SW 1271 (cell line): ENCODE measurements at places on chromosomes 1 and 21.

DNA sequence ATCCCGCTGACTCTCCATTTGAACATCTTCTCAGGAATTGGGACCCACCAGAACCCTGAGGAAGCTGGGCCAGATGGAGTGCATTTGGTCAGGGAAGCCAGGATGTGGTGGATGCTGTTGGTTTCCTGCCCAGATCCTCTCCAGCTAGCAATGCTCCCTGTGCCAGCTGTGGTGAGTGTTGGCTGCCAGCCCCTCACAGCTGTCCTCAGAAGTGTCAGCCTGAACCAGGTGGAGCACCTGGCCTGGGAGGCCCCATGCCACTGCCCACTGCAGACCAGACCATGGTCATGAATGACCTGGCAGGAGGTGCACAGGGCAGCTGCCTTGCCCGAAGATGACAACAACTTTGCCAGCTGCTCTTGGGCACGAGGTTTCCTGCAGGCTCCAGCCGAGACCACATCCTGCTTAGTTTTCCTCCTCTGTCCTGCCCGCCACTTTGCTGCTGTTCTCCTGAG lies 54.4 kb downstream of the PRSS38 start:
- no peak for DNase-seq

GRCh38 chr1:109113590-109114341 lies at the start of gene ELAPOR1:
TSS of gene ELAPOR1 (plus strand) at chr1:109114115. CDS start at chr1:109114184, 69 bp downstream.
- DNase-seq, result no peak

DNA sequence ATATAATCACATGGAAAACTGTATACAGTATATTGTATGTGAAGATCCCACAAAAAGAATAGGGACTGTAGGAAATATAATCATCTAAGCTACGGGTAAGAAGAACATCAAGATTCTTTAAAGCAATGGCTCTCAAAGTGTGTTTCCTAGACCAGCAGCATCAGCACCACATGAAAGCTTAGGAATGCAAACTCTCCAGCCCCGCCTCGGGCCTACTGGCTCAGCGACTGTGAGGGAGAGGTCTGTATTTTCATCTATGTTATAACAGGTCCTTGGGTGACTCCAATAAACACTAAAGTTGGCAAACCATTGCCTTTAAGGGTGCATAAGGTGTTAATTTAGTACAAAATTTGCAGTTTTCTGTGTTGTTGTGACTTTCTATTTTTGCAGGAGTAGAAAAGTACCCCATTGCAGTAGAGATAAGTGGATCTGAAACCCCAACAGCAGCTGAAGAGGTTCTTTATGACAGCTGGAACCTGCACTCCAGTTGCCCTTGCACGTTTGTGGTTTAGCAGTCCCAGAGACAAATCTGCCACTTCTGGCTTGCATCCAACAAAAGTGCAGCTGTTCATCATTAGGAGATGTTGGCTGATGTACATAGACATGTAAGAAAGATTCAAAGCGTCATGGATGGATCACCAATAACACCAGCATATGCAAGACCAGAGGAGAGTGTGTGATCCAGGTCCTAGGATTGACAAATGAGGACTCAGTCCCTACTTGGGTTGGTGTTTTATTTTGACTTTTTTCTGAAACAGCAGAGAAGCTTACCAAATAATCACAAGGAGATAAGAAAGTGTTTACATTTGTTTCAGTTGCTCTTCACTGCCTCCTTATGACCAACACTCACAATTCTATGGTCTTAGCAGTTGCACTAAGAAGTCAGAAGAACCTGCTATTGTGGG lies 15.9 kb upstream of the IFNAR1 start:
- DNase-seq, result no peak

DNA sequence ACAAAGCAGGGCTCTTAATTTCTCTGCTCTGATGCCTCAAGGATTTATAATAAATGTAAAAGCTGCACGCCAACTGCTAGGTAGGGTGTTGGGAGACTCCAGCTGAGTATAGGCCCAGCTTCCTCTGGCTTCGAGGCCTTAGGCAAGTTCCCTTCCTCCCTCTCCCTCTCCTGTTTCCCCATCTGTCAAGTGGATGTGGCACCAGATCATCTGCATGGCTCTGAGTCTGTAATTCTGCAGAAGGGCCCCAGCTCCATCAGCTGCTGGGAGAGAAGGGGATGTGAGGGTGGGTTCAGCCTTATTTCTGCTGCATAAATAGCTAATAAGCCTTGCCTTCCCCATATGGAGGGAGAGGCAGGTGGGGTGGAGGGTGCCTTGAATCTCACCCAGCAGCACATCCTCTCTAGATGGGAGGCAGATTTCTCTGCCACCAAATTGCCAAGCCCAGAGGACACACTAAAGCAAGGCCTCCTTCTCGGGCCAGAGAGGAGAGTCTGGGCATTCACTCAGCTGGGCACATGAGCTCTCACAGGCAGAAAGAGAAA lies 3.8 kb downstream of the TRIM62 start:
- DNase-seq, result no peak

DNA sequence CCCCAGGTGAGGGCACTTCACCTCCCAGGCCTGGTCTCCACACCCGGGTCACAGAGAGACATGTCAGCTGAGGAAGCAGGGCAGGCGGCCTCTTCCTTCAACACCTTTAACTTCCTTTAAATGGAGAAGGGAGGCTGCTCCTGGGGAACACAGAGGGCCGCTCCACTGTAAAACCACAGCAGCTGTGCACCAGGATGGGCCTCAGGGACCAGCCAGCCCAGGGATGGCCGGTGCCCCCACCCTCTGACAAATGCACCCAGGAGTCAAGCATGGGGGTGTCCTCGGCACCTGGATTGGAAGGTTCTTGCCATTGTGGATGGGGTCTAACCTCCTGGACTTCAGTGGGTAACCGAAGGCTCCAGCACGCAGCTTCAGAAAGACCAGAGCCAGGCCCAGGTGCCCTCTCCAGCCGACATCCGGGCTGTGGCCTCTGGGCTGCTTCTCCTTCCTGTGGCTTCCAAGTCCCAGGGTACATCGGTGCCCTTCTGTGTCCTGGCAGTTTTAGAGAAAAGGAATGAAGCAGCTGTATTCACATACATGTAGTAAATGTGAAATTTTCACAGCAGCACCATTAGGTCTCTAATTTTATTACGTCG lies 121.7 kb upstream of the COL6A1 start:
- DNase-seq, result no peak

DNA sequence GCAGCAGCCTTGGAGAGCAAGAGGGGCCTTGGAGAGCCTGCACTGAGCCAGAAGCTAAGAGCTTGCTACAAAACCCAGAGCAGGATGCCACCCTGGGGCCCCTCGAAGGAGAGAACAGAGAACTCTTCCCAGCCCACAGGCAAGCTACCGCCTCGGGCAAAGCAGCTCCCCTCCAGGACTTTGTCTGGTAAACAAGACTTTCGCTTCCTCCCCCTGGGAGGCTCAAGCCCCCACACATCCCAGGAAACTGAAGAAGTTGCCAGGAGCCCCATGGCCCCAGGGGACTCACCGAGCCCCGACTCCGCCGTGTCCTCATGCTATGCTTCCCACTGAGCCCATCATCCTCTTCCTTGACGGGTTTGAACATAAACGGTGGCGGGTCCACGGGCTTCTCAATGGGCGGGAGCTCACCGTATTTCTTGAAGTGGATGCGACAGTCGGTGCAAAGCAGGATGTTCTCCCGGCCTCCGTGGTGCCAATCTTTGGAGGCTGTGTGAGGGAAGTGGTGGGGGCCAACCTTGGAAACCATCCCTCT lies 45.9 kb downstream of the SLC45A1 start:
- no peak for DNase-seq

GRCh38 chr1:116289193-116289592 lies 83.9 kb upstream of the ATP1A1 start:
- no peak for DNase-seq

DNA sequence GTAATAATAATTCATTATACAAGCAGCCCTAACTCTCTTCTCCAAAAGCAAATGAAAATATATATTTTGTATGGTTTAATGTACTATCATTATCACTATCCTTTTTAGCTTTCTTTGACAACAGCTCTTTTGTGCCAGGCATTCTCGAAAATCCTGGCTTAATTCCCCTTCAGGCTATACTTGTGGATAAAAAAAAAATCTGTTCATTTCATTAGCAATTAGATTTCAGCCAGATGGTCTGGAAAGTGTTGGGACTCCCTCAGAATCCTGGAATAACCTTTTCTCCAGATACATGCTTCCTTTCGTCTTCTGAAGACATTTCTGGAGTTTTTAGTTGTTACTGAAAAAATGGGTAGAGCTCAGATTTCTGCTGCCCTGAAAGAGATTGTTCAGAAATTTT lies 83.4 kb upstream of the PLPPR4 start:
- DNase-seq, result no peak

- no peak for DNase-seq
Observed at GRCh38 chr1:172960019-172960418, 90.7 kb downstream of the TNFSF18 start.

GRCh38 chr1:58981392-58981791 lies 197.5 kb upstream of the JUN start:
- no peak for DNase-seq

GRCh38 chr1:60936163-60936562 lies 146.2 kb upstream of the NFIA start:
- DNase-seq, result no peak

DNA sequence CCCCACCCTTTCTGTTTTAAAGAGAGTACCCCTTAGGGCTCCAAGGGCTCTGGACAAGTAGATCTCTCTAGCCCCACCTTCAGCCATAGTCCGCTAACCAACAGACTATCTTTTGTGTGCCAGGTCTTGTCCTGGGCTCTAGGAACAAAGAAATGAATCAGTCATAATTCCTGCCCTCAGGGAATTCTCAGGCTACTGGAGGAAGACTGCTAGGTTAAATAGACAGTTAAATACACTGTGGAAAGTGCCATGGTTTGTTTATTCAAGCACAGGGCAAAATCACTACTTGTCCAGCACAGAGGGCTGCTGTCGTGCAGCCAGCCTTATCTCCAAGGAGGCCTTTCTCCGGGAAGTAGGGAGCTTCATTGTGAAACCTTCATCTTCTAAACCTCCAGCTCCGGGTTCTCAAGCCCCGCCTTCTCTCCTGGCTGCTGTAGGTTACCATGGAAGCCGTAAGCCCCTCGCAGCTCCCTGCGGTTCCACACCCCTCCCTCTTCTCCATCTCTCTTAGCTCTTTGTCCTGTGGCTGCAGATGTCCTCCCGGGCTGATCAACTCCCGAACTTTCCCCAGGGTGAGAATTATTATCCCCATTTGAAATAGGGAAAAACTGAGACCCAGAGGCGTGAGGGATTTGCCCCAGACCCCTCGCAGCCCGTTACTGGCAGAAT lies 29.8 kb downstream of the SHISAL2A start:
- DNase-seq, result no peak

DNA sequence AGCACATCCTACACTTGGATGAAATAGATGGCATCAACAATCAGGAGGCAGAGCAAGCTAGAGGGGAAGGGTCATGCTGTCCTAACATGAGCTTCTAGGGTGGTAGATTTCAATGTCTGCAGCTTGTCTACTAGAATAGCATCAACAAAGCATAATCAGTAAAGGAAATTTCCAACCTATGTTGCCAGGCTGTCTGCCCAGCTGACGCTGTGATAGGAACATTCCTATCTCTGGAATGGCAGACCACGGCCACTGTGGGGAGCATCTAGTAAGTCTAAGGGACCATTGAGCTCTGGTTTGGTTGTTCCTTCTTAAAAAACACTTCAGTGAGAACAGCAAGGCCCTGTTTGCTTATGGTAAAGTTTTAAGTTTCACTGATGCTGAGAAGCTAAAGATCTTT lies 206.8 kb downstream of the PAPPA2 start:
- DNase-seq, result no peak

GRCh38 chr1:150235294-150235851 lies 539 bp downstream of the ANP32E start:
- DNase-seq, result no peak

DNA sequence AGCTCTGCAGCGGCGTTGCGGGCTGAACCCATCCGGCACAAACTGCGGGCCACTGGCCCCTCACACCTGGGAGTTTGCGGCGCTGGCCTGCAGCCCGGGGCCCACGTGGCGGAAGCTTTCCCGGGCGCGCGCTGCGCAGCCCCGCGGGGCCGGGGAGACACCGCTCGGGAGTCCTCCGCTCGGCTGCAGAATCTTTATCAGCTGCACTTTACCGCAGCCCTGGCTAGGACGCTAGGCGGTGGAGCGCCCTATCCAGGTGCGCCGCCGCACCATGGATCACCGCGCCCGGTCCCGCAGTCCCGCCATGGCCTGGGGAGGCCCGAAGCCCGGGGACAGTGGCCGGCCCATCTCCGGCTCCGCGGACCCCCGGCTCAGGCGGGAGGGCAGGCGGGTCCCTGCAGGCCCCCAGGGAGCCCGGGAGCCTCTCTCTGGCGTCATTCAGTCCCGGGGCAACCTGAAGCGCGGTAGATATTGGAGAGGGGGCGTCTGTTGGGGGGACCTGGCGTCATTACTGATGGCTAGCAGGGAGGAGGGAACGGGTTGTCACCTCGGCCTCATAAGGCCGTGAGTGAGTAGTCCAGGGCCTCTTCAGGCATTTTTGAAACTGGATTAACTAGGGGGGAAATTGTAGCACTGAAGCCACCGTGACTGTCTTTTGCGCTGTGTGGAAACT lies 5.7 kb upstream of the OLIG2 start:
- no peak for DNase-seq

- DNase-seq, result peak; percentile 20
Observed at GRCh38 chr1:35202048-35202719, 9.2 kb upstream of the SFPQ start.

GRCh38 chr1:97158691-97159096 lies 437.1 kb downstream of the PTBP2 start:
- DNase-seq, result no peak

GRCh38 chr1:186948535-186948934 lies 119.8 kb downstream of the PLA2G4A start:
- DNase-seq, result no peak

DNA sequence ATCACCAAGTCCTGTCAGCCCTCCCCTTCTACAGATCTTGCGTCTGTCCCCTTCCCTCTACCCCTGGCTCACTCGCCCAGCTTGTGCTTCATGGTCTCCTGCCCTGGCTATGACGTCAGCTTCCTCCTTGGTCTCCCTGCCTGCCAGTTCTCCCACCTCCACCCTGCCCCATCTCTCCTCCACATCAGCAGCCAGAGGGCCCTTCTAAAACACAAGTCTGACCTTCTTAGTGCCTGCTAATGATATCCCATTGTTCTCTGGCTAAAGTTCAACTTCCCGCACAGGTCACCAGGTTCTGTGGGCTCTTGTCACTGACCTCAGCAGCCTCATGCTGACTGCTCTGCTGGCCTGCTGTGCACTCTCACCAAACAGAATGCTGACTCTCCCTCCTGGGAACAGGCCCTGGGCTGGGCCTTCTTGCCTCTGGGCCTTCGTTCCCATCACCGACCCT lies 24.7 kb upstream of the MYCL start:
- DNase-seq, result no peak

- no peak for DNase-seq
Observed at GRCh38 chr1:154706851-154707250, 98.9 kb upstream of the ADAR start.

- no peak for DNase-seq
Observed at GRCh38 chr1:111101854-111102642, 37.8 kb downstream of the DRAM2 start.

- no peak for DNase-seq
Observed at GRCh38 chr1:8011016-8011415, 15.1 kb downstream of the ERRFI1 start.

- no peak for DNase-seq
Observed at GRCh38 chr1:233491953-233492620, 121.8 kb upstream of the KCNK1 start.
